ENCODE measurements at places on chromosomes 2 and 18.
A peak's percentile ranks its signal among the peaks of the same experiment; 100 is the strongest.

- no peak for DNase-seq
These were observed 15.8 kb downstream of the OTOF start for GRCh38 chr2:26462100-26462499.

DNA sequence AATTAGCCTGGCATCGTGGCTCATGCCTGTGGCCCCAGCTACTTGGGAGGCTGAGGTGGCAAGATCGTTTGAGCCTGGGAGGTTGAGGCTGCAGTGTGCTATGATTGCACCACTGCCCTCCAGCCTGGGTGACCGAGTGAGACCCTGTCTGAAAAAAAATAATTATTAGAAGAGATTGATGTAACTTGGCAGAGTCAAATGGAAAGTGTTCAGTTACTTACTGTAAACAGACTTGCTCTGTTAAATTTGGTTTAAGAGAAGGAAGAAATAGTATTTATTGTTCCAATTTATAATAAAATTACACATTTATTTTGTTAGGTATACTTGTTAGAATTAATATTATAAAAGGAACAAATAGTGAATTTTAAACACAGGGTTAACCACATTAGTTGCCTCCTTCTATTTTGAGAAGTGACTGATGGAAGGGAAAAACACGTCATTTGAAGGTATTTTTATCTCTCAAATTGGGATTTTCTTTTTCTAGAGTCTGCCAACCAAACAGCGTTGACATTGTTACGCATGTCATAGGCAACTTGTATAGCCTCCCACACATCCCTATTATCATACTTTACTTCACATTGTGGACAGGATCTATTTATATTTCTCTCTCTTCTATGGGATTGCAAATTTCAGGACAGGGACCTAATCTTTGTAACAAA, 118.8 kb upstream of the B3GNT2 start:
- no peak for DNase-seq

DNA sequence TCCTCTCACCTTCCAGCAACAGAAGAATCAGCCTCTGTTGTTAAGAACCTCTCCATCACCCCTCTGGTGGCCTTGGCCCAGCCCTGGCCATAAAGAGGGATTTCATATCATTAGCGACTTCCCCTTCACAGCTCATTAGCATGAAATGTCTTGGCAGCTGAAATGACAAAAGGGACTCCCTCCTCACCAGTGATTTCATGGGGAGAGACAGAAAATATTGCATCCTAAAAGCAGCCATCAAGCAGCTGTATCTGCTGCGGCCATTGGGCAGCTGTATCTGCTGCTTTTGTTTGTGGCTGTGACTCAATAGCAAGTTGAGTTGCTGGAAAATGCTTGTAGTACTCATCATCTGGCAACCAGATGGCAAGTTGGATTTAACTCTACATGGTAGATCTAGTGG, 105.9 kb upstream of the RMDN2 start:
- DNase-seq: peak; percentile 35

DNA sequence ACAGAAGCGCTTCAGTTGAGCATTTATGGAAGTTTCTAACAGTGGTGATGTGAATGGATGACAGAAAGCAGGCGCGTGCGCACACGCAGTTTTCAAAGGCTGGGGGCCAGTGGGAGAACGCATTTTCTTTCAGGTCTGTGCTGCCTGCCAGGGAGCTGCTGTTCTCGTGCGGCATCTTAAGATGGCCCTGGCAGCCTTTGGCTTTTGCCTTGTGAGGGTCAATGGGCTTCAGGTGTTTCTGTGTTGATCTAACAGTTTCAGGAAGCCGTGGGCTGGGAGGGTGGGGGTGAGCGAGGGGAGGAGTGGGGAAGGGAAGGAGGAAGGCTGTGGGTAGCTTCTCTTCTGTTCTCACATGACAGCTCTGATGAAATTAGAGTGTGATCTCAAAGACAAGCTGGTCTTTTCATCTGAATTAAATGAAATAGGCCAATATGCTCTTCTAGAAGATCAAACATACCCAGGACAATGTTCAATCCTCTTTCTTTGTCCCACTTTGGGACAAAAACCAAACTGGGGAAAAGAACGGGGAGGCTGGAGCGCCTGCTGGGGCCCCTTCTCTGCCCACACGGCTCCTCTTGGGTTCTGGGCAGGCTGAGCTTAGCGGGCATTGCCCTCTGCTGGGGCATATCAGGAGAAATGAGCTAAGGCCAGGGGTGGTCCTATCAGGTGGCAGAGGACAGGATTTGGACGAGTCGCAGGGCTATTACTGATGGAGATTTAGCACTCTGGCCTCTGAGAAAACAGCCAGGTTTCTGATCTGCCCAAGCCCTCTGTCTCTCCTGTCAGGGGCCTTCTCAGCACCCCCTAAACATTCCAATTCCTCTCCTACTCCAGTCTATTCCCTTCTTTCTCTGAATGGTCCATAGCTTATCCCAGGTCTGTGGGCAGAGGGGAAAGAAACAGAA, 126.2 kb upstream of the LGALSL start:
- DNase-seq: peak; percentile 13

GRCh38 chr2:238518821-238519186, 92.1 kb downstream of the ASB1 start:
- DNase-seq: no peak

- no peak for DNase-seq
These were observed 23.8 kb downstream of the EML4 start for GRCh38 chr2:42192652-42193566.

DNA sequence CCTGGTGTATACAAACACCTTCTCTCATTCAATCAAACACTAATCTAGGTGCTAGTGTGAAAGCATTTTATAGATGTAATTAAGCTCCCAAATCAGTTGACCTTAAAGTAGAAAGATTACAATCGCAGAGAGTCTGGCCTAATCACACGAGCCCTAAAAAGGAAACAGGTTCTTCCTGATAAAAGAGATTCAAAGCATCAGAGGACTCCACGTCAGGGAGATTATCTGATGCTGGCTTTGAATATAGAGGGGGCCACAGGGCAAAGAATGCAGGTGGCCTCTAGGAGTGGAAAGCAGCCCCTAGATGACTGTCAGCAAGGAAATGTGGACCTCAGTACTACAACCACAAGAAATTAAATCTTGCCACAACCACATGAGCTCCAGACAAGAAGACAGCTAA, 28.2 kb upstream of the ZC3H15 start:
- DNase-seq: no peak

GRCh38 chr2:104140361-104140760, 713.6 kb upstream of the POU3F3 start:
- no peak for DNase-seq
